ENCODE measurements at places on chromosomes 13 and 19.

DNA sequence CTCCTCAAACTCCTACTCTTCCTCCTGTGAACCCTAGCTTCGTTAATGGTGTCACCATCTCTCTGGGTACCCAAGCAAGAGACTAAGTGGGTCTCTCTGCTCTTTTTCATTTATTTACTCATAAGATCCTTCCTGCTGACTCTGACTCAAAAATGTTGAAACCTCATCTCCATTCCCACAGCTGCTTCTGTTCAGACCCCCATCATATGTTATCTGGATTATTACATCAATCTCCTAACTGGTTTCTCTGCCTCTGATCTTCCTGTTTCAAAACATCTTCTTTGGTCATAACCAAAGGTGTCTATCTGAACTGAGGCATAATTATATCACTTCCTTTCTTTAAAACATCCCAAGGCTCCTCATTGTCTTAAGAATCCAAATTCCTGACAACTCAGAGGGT is 2.0 kb upstream of the MEDAG start:
- DNase-seq, result no peak

DNA sequence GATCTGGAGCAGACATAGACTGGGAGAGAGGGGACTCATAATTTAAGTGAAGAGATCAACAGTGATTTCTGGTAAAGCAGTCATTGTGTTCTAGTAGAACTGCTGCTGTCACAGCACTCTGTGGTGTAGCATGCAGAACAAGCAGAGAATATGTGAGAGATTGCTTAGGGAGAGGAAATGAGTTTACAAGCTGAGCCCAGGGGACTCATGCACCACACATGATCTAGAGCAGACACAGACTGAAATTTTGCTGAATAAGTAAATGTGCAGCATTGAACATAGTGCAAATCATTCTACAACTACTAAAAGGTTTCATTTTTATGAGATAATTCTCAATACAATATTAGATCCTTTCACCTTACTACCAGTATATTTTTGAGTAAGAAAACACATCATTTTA is 125.7 kb downstream of the MYO16 start:
- no peak for DNase-seq

- no peak for DNase-seq
Observed at GRCh38 chr19:42052241-42052863, 17.7 kb downstream of the GRIK5 start.

DNA sequence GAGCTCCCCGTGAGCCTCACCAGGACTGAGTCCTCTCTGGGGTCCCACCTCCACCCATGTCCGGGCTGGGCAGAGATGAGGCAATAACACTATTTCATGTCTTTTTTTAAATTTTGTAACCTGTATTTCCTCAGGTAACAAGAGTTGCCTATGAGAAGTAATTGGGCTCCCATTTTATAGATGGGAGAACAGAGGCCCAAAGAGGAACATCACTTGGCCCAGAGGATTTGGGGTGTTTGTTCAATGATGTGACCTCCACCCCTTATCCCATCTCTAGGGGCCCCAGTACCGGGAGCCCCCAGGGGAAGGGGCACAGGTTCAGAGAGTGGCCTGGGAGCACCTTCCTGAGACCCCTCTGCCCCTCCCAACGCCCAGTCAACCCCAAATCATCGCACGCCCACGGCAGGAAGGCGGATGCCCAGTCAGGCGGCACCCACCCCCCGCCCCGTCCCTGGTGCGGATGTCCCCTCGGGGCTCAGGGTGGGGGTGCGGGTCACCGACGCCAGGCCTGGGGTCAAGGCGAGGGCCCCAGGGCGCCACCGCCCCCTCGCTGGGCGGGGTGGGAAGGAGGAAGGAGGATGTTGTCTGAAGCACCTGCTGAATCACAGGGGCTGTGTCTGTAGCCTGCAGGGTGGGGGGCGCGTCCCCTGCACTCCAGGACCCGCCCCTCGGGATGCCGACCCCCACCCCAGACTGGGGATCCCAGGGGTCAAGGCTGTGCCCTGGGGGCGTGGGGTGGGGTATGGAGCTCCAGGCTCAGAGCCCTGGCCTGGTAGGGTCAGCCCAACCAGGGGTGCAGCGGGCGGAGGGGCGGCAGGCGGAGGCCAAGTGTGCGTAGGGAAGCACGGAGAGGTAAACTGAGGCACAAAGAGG is 9.0 kb upstream of the CIRBP start:
- peak; percentile 76 for DNase-seq

DNA sequence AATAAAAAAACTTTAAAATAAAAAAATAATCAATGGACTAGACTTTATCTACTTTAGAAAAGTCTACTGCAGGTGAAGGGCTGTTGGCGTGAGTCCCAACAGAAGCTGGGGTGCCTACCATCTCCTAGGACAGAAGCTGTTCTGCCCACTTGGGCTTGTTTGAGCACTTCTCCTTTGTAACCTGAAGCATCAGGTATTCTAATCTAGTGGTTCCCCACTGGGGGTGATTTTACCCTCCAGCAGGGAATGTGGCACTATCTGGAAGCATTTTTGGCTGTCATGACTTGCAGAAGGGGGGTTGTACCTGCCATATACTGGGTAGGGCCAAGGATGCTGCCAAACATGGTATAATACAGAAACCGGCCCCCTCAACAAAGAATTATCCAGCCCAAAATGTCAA is 16.2 kb upstream of the DOCK9 start:
- DNase-seq, result no peak

GRCh38 chr13:65264066-65264465 is 1966.1 kb downstream of the PCDH9 start:
- no peak for DNase-seq

GRCh38 chr13:75258159-75258782 is 223.7 kb downstream of the TBC1D4 start:
- DNase-seq, result peak; percentile 35

DNA sequence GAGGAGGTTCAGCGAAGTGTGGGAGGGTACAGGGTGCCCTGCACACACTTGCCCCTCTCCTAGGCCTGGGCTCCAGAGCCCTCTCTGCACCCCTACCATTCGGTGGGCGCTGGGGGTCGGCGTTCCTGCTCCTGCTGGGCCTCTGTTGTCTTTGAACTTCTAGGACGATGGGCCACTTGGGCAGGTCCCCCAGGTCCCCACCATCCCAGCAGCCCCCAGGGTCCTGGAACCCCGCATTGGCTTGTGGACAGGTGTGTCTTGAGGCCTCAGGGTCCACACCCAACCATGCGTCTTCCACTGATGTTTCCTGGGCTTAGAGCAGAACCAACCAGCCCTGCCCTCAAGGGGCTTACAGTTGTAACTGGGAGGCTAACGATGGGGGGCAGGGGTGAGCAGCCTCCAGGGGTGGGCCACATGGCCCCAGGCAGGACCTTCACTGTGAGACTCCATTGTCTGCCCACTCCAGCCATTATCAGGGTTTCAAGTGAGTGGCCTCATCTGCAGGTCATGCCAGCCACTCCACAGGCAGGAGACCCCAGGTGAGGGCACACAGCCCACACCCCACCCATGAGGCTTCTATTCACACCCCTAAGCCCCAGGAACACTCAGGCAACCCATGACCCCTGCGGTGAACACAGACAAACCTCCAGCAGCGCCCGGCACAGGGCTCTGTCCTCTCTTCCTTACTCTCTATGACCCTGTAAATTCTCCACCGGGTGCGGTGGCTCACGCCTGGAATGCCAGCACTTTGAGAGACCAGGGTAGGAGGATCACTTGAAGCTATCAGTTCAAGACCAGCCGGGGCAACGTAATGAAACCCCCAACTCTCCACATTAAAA is 2.0 kb upstream of the KLF16 start:
- no peak for DNase-seq

- DNase-seq, result peak; percentile 79
Observed at GRCh38 chr19:49983645-49984229, 22.8 kb upstream of the SIGLEC11 start.

All from CD4-positive, alpha-beta T cell treated with Interleukin-4 for 1 hour (primary cell).